ENCODE measurements at places on chromosomes 16 and 17. TPM values are rescaled to one million over a fixed set of nuclear protein-coding genes. Genes with fewer than 3 reads are reported as not detected.

The SYCE1L gene
- total RNA-seq: 14.4 TPM

The TEX2 gene
- 8.3 TPM for total RNA-seq

The DNAAF1 gene
- 0.43 TPM for total RNA-seq

The MYH2 gene
- not detected for total RNA-seq

Data from natural killer cell (primary cell).